ENCODE measurements at places on chromosomes 5 and 9.
A peak's percentile ranks its signal among the peaks of the same experiment; 100 is the strongest.

GRCh38 chr5:160260006-160260775 is 30.9 kb downstream of the FABP6 start:
- peak; percentile 13 for DNase-seq

DNA sequence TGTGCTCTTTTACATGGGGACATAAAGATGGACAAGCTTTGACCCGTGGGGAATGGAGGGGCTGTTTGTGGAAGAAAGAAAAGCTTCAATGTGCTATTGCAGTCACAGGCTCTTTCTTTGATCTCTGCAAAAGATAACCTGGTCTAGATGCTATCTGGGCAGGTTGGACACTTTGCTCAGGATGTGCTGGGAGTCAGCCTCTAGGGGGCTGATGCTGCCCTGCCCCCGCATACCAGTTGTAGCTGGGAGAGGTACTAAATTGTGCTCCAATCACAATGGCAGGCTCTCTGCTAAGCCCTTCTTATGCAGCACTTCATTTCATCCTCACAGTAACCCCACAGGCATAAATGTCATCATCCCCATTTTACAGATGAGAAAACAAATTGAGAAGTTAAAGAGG is 67.2 kb downstream of the PSD2 start:
- no peak for DNase-seq

DNA sequence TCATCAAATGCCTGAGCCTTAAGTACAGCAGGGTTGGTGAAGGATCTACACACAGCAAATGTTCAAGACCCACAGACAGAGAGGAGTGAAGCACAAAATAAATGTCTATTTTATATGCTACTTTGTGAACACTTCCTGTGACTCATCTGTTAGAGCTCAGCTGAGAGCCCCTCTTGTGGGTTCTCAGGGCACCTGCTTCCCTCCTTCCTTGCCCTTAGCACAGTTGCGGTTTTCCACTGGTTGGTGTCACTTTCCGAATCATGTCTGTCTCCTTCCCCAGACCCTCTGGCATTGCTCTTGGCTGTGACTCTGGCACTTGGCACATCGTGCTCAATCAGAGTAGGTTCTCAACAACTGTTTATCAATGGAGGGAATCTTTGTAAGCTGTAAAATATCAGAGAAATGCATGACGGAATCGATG is 128.5 kb upstream of the STC2 start:
- no peak for DNase-seq

GRCh38 chr5:151026088-151026487 is 5.7 kb downstream of the GPX3 start:
- DNase-seq, result no peak

DNA sequence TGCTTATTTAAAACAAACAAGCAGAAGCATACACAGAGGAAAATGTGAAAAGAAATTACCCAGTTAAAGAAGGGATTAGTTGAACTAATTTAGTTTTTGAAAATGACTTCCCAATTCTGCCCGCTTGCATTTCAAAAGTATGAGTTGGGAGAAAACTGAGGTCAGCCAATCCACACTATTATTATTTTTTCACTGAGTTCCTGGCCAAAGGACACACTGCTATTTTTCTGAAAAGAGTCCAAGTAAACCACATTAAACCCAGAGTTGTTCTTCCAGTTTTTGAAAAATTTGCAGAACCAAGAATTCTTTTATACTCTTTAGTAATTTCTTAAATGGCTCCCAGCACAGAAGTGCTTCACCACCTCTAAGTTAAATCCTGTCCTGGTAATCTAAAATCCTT is 7.5 kb downstream of the SMU1 start:
- no peak for DNase-seq

DNA sequence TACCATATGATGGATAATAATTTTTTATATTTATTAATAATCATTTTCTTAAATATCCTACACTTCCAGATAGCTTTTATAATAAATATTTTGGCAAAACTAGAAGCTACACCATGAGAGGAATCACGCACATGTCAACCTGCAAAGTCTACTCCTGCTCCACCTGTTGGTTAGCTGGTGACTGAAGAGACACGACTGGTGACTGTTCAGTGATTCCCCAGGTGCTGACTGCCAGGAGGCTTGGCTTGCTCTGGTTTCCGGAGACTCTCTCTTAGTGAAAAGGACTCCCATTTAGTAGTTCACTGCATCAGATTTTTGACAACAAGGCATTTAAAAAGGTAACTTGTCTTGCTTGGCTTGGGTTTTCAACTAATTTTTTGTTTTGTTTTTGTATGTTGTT is 20.9 kb downstream of the GZMA start:
- no peak for DNase-seq

DNA sequence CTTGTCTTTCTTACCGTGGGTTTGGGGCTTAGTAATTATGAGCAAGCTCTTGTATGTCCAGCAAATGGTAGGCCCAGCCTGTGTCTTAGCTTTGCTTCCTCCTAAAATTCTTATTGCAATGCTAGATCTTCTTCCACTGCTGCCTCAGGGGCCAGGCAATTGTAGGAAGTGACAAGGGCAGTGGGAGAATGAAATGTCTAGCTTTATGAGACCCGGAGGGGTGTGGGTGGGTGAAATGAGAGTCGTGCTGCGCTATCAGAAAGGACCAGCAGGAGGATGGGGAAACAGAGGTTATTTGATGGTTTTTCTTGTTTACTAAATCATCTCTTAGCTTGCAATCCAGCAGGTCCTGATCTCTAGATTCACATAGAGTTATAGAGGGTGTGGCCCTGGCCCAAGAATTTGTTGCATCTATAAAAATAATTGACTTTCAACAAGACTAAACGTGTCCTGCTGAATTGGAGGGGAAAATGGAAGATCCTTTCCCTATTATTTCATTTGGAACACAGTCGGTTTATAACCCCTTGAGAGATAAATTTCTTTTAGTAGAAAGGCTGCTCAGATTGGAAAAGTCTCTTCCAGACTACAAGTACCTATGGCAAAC is 43.7 kb downstream of the ZNF366 start:
- no peak for DNase-seq

- peak; percentile 34 for DNase-seq
These were observed 466.1 kb downstream of the TLR4 start for GRCh38 chr9:118170032-118170955.

DNA sequence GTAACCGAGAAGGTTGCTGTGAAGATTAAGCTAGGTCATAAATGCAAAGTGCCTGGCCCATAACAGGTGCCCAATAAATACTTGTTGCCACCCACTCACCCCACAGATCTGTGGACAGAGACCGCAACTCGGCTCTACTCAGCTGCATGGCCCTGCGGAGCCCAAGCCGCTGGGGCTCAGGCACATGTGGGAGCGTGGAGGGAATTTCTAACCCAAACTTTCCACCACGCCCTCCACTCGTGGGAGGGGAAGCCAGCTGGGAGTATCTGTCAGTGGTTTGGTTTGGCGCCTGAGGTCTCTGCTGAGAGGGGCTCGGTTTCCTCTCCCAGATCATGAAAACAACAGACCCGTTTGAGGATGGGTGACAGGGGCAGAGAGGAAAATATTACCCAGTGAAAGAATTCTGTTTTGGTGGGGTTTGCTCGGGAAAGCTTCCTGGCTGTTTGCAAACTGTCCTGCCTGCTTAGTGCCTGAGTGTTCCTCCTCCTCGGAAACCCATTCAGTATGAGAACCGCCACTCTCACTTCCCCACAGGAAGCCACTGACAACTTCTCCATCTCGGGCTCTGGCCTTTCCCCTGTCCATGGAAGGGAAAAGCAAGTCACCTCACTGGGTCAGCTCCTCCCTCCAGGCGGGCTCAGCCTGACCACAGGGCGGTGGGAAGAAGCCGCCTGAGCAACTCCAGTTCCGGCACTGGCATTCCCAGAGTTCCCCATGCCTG is 60.1 kb downstream of the RGS3 start:
- no peak for DNase-seq

- DNase-seq, result no peak
These were observed 28.4 kb upstream of the EBF1 start for GRCh38 chr5:159128070-159128541.

- no peak for DNase-seq
These were observed 293.4 kb downstream of the YTHDC2 start for GRCh38 chr5:113806904-113807303.

- no peak for DNase-seq
These were observed 92.5 kb upstream of the DMRT1 start for GRCh38 chr9:748861-749497.

DNA sequence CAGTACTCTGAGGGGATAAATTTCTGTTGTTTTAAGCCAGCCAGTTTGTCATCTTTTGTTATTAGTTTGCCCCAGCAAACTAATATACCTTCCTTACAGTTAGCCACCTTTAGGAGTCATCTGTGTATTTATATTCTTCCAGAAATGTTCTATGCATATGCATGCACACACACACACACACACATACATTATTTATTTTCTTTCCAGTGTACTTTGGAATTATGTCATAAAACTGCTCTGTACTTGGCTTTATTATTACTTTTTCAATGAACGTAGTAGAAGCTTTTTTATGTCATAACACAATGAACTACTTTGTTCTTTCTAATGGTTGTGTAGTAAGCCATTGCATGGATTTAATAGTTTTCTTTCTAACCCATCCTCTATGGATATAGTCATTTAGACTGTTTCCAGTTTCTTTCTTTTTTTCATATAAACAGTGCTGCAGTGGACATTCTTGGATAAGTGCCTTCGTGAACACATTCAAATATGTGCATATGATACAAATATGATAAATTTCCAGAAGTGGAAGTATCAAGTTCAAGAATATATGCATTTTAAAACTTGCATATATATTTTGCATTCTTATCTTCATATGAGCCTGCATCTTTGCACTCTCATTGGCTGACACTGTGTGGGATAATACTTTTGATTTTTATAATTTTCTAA is 26.6 kb upstream of the DAB2 start:
- no peak for DNase-seq

Data from retinal pigment epithelial cell (primary cell).